ENCODE measurements at places on chromosomes 12 and 14.

GRCh38 chr14:50772412-50772811, 58.5 kb downstream of the NIN start:
- DNase-seq: no peak

- no peak for DNase-seq
Observed at GRCh38 chr12:43676183-43676813, 82.3 kb downstream of the PUS7L start.

GRCh38 chr14:21091821-21092272, 6.6 kb downstream of the ZNF219 start:
- DNase-seq: no peak

DNA sequence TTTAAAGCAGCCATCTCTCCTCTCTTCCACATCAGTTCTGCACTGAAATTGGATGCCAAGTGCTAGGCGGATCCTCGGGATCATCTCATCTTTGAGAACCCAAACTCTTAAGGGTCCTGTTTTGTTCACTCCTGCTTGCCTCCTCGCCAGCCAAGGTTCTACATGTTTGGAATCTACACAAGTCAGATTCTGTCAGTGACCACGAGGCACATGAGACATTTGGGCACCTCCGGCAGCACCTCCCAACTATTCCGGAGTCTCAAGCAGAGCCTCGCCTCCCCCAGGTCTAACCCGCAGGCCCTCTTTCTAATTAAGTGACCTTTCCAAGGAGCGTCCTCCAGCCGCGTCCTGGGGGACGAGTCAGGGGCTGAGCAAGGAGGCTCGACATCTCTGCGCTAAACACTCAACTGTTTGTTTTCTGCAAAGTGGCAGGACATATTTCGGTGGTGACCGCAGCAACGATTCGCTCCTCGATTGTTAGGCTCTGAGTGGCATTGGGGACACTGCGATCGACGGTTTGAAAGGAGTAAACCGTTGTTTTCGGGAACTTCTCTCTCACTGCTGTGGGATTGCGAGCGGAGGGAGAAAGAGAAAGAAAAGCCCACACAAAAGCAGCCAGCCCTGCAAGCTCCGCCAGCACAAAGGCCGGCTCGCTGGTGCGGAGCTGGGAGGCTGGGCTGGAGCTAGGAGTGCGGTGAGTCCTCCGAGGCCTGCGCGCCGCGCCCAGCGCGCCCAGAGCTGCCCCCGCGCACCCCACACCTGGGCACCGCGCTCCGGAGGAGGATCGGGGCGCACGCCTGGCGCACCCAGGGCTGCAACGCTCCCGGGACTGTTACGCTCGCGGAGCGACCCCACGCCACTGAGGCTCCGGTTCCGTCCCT, 640 bp downstream of the ARMH4 start:
- peak; percentile 35 for DNase-seq

- DNase-seq: no peak
Observed at GRCh38 chr12:121190523-121191031, 19.4 kb upstream of the P2RX4 start.

GRCh38 chr12:50785406-50786001, 21.6 kb downstream of the ATF1 start:
- DNase-seq: no peak

GRCh38 chr14:93061380-93062012, 54.2 kb downstream of the ITPK1 start:
- no peak for DNase-seq

GRCh38 chr14:93073358-93073707, 42.4 kb downstream of the ITPK1 start:
- no peak for DNase-seq

DNA sequence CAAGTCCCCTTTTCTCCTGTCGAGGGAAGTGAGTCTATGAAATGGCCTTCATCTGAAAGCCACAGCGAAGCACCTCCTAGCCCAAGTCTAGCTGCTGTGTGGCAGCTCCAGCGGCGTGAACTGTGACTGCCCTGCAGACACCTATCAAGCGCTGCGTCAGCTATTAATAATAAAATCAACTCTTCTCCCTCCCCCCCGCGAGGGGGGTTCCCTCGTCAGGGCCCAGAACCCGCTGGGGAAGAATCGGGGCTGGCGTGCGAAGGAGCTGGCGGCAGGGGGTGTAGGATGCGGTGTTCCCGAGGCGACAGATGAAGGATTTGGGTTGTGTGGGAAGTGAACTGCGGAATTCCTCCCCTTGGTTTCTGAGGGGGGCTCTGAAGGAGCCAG, 662 bp upstream of the ATP2A2 start:
- DNase-seq: no peak

DNA sequence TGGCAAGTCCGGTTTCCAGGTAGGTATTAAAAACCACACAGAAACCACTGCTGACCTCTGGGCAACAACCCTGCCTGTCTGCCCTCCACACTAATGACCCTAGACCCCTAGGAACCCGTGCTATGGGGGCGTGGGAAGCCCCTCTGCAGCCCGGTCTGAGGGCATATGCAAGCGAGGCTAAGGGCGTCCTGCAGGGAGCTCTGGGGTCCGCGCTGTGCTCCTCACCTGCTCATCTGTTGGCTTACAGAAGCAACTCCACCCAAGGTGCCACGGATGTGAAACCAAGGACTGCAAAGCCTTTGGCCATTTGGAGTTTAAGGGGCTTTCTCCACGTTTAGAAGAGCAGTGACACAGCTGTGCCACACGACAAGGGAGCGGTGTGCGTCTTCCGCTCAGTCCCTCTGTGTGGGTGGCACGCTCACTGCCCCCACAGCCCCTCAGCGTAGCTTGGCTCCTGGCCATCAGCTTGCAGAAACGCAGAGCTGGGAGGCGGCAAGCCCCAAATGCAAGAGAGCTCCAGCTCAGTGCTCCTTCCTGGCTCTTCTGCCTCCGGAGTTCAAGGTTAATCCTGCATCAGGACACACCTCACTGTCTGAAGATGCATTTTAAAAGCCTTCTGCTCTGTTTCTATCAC, 18.4 kb downstream of the AMN start:
- no peak for DNase-seq

GRCh38 chr14:53108292-53109104, 44.6 kb downstream of the DDHD1 start:
- no peak for DNase-seq

DNA sequence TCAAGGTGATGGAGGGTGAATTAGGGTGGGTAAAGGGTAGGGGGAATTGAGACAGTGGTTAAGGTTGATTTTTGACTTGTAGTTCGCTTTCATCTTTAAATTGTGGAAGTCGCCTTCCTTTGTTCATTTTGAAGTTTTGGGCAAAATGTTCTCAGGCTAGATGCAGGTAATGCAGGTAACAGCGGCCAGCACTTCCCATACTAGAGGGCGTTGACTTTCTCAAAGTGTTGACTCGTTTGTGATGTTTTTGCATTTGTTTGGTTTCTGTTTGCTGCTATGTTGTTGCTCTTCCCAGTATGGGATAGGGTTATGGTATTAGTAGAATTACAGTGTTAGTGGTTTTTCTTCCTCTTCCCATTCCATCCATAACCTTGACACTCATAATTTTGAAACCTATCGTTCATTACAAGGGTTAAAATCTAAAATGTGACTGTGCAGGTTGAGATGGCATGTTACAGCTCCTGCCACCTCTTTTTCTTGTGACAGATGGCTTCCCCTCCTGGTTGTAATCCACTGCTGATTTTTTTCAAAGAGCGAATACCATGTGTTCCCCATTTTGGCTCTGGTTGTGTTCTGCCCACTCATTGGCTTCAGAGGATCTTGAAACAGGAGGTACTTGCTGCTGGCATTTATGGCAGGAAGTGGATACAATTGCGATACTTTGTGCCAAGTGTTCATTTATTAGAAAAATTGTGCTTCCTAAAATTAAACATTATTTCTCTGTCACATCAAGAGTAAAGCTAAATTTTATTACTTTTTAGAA, 57.1 kb downstream of the ERC1 start:
- no peak for DNase-seq

- no peak for DNase-seq
Observed at GRCh38 chr14:53183611-53184010, 30.5 kb upstream of the DDHD1 start.

GRCh38 chr14:58666737-58667136, 29.0 kb downstream of the DACT1 start:
- DNase-seq: no peak

- DNase-seq: no peak
Observed at GRCh38 chr12:101666052-101666728, 31.2 kb upstream of the CHPT1 start.

GRCh38 chr14:81192594-81192993, 28.2 kb downstream of the GTF2A1 start:
- DNase-seq: no peak

- DNase-seq: peak; percentile 52
Observed at GRCh38 chr14:68144051-68144681, 324.6 kb downstream of the RAD51B start.

- no peak for DNase-seq
Observed at GRCh38 chr12:26293612-26294011, 98.2 kb downstream of the SSPN start.

DNA sequence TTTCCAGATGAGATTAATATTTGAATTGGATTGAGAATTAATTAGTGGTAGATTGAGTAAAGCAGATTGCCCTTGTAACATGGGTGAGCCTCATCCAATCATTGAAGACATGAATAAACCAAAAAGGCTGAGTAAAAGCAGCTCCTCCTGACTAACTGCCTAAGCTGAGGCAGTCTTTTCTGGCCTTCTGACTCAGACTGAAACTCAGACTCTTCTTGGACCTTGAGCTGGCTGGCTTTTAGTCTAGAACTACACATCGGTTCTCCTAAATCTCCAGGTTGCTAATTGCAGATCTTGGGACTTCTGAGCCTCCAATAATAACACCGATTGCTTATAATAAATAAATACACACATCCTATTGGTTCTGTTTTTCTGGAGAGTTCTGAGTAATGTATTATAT, 24.0 kb downstream of the FKBP11 start:
- DNase-seq: no peak

GRCh38 chr12:12506496-12506890, 56.2 kb downstream of the DUSP16 start:
- DNase-seq: peak; percentile 73

- no peak for DNase-seq
Observed at GRCh38 chr12:52166672-52167071, 25.1 kb downstream of the KRT80 start.

DNA sequence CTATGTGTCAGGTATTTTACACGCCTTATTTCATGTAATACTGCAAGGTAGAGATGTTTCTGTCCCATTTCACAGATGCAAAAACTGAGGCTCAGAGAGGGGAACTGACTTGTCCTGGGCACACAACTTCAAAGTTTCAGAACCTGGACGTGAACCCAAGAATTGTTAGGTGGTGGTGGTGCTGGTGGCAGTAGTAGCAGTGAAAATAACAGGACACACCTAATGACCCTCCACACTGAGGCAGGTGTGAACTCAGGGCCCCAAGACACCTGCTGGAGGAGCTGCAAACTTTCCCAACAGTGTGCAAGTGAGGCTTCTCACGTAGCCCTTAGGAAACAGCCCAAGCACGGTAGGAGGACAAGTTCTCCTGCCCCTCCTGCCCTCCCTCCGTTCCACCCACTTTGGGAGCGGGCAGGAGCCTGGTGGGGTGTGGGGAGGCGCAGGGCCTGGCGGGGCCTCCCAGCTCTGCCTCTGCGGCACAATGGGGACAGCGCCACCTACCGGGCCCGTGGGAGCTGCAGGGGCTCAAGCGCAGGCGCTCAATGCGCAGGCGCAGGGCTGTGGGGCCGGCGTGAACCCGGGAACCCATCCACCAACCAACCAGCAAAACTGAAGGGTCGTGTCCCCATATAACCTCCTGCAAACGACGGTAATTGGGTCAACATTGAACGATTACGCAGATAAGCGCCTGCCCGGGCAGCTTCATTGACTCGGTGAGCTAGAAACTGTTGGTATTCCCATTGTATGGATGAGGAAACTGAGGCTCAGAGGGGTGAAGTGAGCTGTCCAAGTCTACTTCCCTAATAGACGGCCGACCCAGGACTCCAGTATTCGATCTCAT, 12.0 kb upstream of the TRPV4 start:
- DNase-seq: peak; percentile 88

DNA sequence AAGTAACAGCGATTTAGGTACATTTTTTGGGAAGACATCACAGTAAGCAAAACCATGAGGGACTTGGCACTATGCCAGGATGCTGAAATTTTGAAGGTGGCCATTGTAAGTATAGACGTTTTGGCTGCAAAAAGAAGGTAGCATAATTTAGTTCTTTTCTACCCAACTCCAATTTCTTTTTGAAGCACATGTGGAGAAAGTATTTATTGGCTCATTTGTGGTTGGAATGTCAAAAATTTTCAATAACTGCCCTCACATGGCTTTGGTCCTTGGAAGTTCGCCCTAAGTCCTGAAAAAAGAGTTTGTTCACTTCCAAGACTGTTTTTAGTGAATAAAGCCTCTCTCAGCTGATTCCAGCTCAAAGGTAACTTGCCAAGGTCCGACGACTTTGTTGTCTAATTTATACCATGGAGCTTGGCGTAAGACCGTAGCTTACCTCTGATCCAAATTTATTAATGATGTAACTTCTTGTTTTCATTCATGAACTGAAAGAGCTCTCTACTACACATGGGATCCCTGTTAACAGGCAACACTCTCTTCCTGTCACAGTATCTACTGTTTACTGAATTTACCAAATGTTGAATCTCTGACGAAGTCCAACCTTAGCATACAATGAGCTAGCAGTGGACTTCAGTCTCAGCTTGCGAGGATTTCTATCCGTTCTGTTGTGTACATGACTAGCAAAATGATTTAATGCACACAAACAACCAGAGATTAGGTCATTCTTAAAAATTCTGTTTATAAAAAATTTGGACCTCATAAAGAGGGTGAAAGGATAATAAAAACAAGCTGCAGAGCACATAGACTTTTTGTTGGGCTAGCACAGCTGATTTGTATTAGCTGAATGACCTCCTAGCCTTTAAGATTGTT, 49.0 kb downstream of the MSRB3 start:
- peak; percentile 65 for DNase-seq

GRCh38 chr12:3602488-3602887, 111.5 kb downstream of the PRMT8 start:
- DNase-seq: no peak

- no peak for DNase-seq
Observed at GRCh38 chr14:76331328-76332011, 44.5 kb upstream of the ESRRB start.

DNA sequence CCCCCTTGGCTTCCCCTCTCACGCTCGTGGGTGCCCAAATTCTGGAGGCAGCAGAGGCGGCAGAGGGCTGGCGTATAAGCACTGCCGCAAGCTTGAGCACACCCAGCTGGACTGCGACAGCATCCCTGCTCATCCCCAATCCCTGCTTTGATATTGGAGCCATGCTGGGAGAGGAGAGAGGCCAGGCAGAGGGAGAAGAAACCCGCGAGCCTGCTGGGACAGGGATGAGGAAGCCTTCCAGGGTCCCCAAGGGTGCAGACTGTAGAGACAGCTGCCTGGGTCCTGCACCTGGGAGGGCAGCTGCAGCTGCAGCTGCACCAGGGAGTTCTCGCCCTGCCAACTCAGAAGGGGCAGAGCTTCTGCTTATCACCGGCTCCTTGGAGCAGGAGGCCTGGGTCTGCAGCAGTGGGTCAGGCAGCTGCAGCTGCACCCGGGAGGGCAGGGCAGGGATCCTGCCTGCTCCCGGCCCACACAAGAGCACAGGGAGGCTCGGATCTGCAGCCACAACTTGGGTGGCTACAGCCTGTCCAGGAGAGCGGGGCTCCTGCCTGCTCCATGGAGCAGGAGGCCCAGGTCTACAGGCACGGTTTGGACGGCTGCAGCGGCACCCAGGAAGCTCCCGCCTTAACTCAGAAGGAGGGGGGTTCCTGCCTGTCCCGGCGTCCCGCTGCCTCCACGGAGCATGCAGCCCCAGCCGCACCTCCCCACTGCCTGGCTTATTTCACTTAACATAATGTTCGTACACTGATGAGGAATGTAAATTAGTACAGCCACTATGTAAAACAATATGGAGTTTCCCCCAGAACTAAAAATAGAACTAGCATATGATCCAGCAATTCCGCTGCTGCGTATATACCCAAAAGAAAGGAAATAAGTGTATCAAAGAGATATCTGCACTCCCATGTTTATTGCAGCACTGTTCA, 60.4 kb upstream of the SGPP1 start:
- DNase-seq: peak; percentile 47

All from right hindlimb (tissue), 1 donor.